Neuronal stem cell (in vitro differentiated cells): ENCODE measurements at places on chromosomes 1 and 21.

DNA sequence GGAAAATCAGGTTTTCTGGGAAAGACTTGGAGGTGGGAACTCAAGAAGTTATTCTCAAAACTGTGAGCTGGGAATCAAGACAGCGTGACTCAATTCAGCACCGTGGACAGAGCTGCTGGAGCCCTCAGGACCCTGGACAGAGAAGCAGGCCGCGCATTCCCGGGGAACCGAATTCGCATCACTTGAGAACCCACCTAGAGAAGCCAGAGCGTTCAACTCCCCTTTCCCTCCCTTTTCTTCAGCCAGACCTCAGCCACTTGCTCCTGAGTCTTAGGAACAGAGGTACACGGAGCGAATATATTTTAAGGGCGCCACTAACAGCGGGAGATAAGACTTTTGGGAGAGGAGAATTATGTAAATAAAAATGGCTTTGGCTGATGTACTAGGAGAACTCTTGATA lies 2.0 kb upstream of the LIN28A start:
- H3K4me3 ChIP-seq = no peak overlapping the region

DNA sequence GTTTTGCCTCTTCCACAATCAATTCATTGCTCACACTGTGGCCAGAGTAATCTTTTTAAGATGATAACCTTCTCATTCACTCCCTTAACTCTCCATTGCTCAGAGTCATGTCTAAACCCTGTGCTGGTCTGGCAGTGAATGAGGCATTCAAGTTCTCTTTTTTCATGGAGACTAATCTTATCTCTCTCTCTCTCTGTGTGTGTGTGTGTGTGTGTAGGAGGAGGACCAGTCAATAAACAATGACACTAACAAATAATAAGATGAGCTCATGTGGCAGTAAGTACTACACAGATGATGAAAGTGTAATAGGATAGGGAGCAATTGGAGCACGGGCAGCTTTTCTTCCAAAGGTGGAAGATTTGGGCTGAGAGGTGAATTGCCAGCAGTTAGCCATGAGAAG lies 122.0 kb upstream of the B3GALT2 start:
- H3K27me3 ChIP-seq = no peaks in the 10 kb centered on the region
- no peak for DNase-seq
- no peaks in the 10 kb centered on the region for H3K4me1 ChIP-seq
- no peak overlapping the region for H3K4me3 ChIP-seq

GRCh38 chr21:26967062-26967913 lies at the start of gene ADAMTS5:
TSS of gene ADAMTS5 (minus strand) at chr21:26967088. CDS start at chr21:26966391, 697 bp downstream.
- H3K4me1 ChIP-seq = no peaks in the 10 kb centered on the region
- H3K36me3 ChIP-seq = no peaks in the 10 kb centered on the region
- peak within 1 kb of the TSS; percentile 80 for H3K4me3 ChIP-seq
- H3K27ac ChIP-seq = no peak within 1 kb of the TSS
- H3K27me3 ChIP-seq = peaks cover 29% of the 10 kb centered on the region
- peak; percentile 42 for DNase-seq

- no peaks in the 10 kb centered on the region for H3K36me3 ChIP-seq
- no peak overlapping the region for H3K27ac ChIP-seq
- peak overlapping the region; percentile 40 for H3K4me3 ChIP-seq
- H3K4me1 ChIP-seq = peaks cover 8% of the 10 kb centered on the region
- no peak for DNase-seq
Measured at GRCh38 chr1:210251680-210252490, 19.3 kb downstream of the SERTAD4 start.

DNA sequence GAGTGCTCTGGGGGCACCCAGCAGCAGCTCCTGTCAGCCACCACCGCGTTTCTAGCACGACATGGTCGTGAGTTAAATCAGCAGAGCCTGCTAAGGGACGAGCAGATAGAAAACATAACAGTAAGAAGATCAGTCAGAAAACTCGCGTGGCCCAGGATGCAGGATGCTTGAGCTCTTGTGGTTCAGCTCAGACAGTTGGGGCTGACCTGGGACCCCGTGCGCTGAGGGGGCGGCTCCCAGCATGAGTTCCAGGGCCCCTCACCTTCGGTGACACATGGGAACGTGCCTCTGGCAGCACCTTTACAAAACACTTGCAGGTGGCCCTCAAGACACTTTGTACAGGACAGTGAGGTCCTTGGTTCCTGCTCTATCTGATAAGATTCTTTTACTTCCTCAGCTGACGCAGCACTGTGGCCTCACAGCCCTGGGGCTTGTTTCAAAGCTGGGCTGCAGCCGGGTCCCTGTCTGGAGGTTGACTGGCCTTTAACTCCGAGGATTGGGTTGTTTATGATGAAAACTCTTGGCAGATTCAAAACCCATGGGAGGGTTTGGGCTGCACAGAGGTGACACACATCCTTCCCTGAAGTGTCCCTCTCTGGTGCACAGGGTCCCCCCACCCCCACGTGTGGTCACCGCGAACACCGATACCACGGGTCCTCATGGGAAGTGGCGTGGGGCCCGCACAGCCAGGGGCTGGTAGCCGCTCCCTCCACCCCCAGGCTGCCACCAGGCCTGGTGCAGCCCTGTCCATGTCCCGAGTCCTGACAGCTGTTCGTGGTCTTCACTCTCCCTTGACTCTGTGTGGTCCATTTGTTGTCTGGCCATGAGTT lies 65.3 kb upstream of the COL6A1 start:
- no peak overlapping the region for H3K27ac ChIP-seq
- DNase-seq = no peak
- H3K36me3 ChIP-seq = no peaks in the 10 kb centered on the region

GRCh38 chr1:29655945-29656850 lies 419.9 kb downstream of the PTPRU start:
- H3K27me3 ChIP-seq = no peaks in the 10 kb centered on the region
- no peak for DNase-seq
- H3K36me3 ChIP-seq = no peaks in the 10 kb centered on the region
- H3K4me1 ChIP-seq = no peaks in the 10 kb centered on the region
- no peak overlapping the region for H3K27ac ChIP-seq

- DNase-seq = no peak
- H3K27me3 ChIP-seq = no peaks in the 10 kb centered on the region
- no peak overlapping the region for H3K4me3 ChIP-seq
Measured at GRCh38 chr1:211359876-211360275, 33.2 kb downstream of the TRAF5 start.

DNA sequence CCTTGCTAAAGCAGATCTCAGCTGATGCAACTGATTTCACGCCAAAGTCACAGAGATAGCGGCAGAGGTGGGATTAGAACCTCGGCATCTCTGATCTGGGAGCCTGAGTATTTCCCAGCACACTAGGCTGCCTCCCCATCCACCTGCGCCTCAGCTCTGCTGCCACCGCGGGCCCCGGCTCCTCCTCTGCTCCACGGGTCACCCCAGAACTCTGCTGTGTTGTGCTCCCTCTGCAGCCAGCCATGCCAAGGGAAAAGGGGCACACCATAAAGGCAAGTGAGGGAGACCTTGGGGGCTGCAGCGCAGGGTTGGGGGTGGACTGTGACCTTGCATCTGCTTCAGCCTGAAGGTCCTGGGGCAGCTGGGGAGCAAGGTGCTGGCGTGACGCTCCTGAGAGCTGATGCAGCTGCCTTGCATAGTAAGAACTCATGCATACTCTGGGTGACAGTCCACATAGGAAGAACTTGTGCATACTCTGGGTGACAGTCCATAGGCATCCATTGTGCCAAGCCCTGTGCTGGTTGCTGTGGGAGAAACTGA lies 68.7 kb downstream of the MAN1C1 start:
- H3K36me3 ChIP-seq = no peaks in the 10 kb centered on the region
- H3K4me3 ChIP-seq = no peak overlapping the region
- H3K4me1 ChIP-seq = no peaks in the 10 kb centered on the region
- no peak overlapping the region for H3K27ac ChIP-seq

GRCh38 chr1:86067626-86068025 lies 88.9 kb downstream of the COL24A1 start:
- no peaks in the 10 kb centered on the region for H3K36me3 ChIP-seq
- no peaks in the 10 kb centered on the region for H3K27me3 ChIP-seq
- H3K27ac ChIP-seq = no peak overlapping the region
- DNase-seq = no peak
- H3K4me3 ChIP-seq = no peak overlapping the region

DNA sequence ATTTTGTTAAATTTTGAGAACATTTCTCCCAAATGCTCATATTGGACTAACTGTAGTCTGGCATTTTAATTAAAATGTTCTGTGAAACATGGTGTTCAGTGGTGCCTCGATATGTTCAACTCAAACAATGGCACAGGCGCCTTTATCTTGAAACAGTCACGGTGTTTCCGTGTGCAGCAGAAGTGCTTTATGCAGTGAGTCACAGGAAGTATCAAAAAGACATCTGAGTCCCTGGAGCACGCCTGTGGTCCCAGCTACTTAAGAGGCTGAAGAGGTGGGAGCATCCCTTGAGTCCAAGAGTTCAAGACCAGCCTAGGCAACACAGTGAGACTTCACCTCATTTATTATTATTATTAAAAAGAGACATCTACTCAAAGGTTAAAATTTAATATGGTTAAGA lies 52.2 kb downstream of the GREM2 start:
- no peak overlapping the region for H3K4me3 ChIP-seq
- no peak for DNase-seq
- H3K27me3 ChIP-seq = no peaks in the 10 kb centered on the region
- H3K27ac ChIP-seq = no peak overlapping the region

- H3K27me3 ChIP-seq = no peaks in the 10 kb centered on the region
- peak; percentile 12 for DNase-seq
- H3K4me1 ChIP-seq = no peaks in the 10 kb centered on the region
- no peak overlapping the region for H3K4me3 ChIP-seq
- H3K36me3 ChIP-seq = peaks cover 36% of the 10 kb centered on the region
Measured at GRCh38 chr1:93874025-93874651, 4.9 kb downstream of the DNTTIP2 start.

DNA sequence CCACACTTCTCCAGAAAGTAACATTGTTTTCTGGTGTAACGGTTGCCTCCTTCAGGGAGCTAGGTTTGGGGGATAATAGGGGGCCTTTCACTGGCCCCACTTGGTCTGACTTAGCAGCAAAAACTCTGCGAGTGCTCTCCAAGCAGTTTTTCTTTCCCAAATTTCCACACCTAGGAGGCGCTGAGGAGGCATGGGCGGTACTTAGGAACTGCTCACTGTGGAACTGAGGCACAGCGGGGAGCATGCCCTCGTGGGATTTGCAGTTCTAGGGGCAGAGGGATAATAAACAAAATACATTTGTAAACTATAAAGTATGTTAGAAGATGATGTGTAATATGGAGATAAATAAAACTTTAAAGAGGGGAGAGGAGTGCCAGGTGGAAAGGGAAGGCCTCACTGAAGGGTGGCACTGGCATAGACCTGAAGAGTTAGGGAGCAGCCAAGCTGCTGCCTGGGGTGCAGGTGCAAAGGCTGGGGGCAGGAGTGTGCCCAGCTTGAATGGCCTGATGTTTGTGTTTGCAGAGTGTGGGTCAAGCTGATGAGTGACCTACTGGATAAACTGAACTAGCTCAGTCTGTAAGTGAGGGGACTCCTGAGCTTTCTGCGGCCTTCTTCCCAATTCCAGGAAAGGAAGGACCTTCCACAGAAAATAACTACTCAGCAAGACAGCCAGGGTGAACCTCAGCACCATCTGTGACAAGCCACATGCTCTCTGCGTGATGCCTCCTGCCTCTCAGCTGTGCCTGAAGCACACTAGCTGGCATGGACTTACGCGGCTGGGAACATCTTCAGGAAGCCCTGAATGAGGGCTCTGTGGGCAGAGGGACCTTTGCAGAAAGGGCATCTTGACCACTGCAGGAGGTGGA lies 1.9 kb downstream of the EPHX1 start:
- H3K27ac ChIP-seq = no peak overlapping the region
- H3K27me3 ChIP-seq = peaks cover 8% of the 10 kb centered on the region
- no peaks in the 10 kb centered on the region for H3K36me3 ChIP-seq
- no peak for DNase-seq
- H3K4me3 ChIP-seq = no peak overlapping the region

- H3K36me3 ChIP-seq = no peaks in the 10 kb centered on the region
- no peak overlapping the region for H3K4me3 ChIP-seq
- H3K27me3 ChIP-seq = no peaks in the 10 kb centered on the region
Measured at GRCh38 chr1:52663716-52664115, 30.7 kb downstream of the SHISAL2A start.

GRCh38 chr1:221678014-221678413 lies 63.9 kb downstream of the DUSP10 start:
- H3K4me3 ChIP-seq = no peak overlapping the region
- no peak overlapping the region for H3K27ac ChIP-seq
- no peaks in the 10 kb centered on the region for H3K4me1 ChIP-seq
- DNase-seq = no peak

GRCh38 chr1:247437551-247438505 lies 20.1 kb downstream of the OR2B11 start:
- no peak overlapping the region for H3K27ac ChIP-seq
- H3K4me3 ChIP-seq = no peak overlapping the region
- H3K4me1 ChIP-seq = peaks cover 3% of the 10 kb centered on the region
- H3K27me3 ChIP-seq = no peaks in the 10 kb centered on the region

GRCh38 chr21:46054031-46054430 lies 43.9 kb upstream of the COL6A2 start:
- no peak overlapping the region for H3K27ac ChIP-seq
- peaks cover 7% of the 10 kb centered on the region for H3K4me1 ChIP-seq
- no peaks in the 10 kb centered on the region for H3K27me3 ChIP-seq
- no peak overlapping the region for H3K4me3 ChIP-seq

DNA sequence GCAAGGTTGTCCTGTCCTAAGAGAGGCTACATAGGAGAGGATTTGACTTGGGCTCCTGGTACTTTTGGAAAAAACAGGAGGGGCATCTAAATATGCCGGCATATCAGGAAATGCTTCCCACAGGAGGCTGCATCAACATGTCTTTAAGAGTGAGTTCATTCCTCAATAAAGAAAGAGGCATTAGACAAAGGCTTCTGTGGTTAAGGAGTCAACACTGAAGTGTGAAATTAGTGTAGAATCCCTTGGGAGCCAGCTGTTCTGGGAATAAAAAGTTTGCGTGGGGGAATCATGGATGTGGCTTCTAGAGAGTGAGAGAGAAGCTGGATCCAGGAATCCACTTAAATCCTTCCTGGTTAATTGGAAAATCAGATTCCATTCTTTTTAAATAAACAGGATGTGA lies 69.5 kb downstream of the DNM3 start:
- no peak overlapping the region for H3K4me3 ChIP-seq
- H3K4me1 ChIP-seq = peaks cover 2% of the 10 kb centered on the region
- no peaks in the 10 kb centered on the region for H3K27me3 ChIP-seq

DNA sequence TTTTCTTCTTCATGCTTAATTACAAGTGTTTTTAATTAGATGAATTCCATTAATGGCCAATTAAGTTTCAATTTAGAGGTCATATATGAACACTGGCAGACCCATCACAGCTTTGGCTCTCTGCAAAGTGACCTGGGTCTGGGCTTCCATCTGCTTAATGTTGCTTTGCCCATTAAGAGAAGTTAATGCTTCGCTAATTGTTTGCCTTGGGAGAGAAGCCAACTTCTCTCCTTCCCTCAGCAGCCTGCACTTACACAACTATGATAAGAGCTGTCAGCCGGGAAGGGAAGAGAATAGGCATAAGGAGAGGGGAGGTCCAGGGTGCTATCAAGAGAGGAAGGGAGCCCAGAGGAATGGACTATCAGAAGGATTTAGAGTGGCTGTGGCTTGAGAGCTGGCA lies 29.0 kb upstream of the CCDC190 start:
- no peaks in the 10 kb centered on the region for H3K27me3 ChIP-seq
- H3K4me1 ChIP-seq = peaks cover 8% of the 10 kb centered on the region
- no peaks in the 10 kb centered on the region for H3K36me3 ChIP-seq
- no peak for DNase-seq

- peak overlapping the region; percentile 67 for H3K27ac ChIP-seq
- peaks cover 24% of the 10 kb centered on the region for H3K27me3 ChIP-seq
- H3K4me3 ChIP-seq = peak overlapping the region; percentile 82
Measured at GRCh38 chr21:44872649-44873355, 688 bp downstream of the PTTG1IP start.
